Activated CD4-positive, CD25-positive, alpha-beta regulatory T cell treated with anti-CD3 and anti-CD28 coated beads, Interleukin-2, amount 50 U/mL, for 16 hours (primary cell): ENCODE measurements at places on chromosomes 5 and 9.

DNA sequence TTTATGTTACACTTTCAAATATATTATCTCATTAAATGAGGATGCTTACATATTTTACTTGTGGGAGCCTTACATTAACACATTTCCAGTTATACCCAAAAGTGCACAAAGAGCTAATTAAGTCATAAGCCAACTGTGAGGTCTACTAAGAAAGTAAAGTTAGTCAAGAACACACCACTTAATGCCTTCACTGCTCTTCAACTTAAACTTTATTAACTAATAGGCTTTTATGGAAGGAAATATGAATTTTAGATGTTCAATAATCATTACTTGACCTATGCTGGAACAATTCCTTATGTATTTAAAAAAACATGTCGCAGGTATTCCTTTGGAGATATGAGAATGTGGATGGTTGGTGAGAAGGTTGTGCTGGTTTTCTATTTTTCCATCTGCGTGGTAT lies 3.4 kb downstream of the ST8SIA4 start:
- DNase-seq = no peak

DNA sequence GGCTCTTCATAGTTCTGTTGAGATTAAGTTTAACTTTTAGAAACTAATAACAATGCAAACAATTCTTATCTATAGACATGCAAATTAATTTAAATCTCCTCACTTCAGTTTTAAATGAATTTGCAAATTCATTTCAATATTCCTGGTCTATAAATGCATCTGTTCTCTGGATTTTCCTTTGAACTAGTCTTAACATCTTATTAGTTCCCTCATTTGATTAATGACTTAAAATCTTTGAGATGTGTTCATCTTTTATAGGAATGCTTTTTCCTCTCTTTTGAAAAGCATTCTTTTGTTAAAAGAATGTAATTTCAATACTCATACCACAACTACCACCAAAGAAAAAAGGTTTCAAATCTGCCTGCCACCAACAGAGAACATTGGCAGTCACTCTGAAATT lies 169.4 kb downstream of the RASEF start:
- no peak for DNase-seq

DNA sequence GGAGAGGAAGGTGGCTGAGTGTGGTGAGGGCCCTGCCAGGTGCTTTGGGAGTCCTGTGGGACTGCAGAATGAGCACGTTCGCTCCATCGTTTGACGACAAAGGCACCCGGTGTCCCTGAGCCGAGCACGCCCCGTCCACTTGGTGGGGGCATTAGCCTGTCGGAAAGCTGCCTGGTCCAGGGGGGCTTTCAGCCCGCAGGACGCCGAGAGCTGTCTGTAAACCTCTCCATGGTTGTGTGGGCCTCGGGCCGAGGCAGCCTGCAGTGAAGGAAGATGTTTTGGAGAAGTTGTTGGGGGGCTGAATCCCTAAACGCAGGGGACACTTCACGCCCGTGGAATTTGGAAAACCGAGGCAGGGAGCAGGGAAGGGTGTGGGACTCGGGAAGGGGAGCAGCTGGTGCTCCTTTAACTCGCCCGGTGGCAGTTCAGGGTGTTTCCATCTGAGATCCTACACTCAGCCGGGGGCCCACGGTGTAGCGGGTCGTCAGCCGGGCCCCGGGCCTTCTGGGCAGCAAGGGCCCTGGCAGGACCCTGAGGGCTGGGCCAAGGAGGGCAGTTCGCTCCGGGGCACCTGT lies 53.8 kb downstream of the MRPL36 start:
- DNase-seq = no peak

GRCh38 chr9:98481676-98482075 lies 226.2 kb upstream of the TBC1D2 start:
- DNase-seq = no peak

GRCh38 chr9:89001917-89002540 lies 10.8 kb downstream of the S1PR3 start:
- no peak for DNase-seq

GRCh38 chr5:151663617-151664293 lies 23.0 kb downstream of the SPARC start:
- DNase-seq = no peak

GRCh38 chr5:151224372-151224771 lies 480 bp upstream of the CCDC69 start:
- DNase-seq = no peak

DNA sequence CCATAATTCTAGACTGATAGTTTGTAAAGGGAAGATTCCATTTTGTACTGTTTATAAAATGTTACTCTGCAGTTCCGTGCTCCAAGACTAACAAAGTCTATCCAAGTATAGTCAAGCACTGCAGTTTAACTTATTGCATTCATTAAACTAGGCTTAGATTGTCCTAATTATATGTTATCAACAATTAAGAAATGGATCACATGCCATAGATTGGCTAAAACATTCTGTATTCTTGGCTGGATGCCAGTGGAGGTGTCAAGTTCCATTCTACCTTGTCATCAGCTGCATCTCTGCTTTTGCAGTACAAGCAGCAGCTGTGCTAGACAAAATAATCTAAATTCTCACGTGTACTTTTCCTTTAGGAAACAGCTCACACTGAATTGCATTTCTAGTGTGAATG lies 69.4 kb upstream of the MEF2C start:
- no peak for DNase-seq

DNA sequence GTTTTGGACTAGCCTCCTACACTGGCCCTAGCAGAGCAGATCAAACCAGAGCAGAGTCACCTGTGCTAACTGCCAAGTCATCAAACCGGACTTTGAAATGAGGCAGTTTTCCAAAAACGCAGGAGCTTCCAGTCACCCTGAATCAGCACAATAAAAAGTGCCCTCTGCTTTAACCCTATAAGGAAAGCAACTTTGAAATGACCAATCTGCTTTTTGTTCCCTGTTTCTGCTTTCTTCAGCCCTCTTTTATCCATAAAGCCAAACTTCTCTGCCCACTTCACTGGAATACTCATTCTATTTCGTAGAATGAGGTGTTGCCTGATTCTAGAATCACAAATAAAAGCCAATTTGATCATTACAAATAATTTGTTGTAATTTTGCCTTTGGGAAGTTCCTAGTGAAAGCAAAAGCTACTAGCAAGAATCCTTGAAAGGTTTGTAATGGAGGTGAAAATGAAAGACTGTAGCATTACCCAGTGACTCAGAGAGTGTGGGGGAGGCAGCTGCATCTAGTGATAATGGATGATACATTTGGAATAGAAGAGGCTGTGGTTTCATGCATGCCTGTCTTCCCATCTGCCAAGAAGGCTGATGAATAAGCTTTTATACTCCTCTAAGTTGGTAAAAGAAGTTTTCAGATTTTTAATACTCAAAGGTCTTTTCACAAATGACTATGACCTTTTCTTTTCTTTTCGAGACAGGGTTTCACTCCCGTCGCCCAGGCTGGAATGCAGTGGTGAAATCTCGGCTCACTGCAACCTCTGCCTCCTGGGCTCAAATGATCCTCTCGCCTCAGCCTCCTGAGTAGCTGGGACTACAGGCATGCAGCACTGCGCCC lies 14.9 kb downstream of the SPAAR start:
- DNase-seq = no peak

DNA sequence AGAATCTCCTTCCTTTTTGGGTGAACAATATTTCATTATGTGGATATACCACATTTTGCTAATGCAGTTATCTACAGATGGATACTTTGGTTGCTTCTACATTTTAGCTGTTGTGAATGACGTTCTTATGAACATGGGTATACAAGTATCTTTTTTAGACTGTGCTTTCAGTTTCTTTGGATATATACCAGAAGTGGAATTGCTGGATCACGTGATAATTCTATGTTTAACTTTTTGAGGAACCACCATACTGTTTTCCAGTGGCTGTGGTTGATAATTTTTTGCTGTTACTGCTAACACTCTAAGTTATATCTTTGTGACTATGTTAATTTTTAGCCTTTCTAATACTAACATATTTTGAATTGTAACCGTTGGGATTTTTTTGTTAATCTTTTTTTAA lies 12.5 kb downstream of the WDR70 start:
- no peak for DNase-seq

GRCh38 chr9:79975621-79976256 lies 404.0 kb downstream of the TLE4 start:
- DNase-seq = no peak

DNA sequence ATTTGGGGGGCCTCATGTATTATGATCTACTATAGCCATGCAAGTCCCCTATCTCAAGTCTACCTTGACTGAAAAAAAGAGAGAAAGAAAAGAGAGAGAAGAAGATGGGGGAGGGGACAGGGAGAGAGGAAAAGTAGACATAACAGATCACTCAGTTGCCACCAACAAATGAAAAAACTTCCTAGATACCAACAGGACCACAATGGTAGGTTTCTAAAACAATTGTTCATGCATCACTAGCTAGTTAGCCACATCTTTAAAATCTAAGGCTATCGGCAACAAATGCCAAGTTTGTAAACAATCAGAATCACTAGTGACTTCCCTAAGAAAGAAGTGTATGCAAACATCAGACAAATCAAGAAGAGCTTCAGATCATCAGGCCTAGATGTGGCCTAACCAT lies 328.2 kb downstream of the BNC2 start:
- no peak for DNase-seq
